ENCODE measurements at places on chromosomes 4 and X. TPM values are rescaled to one million over a fixed set of nuclear protein-coding genes. Genes with fewer than 3 reads are reported as not detected.

- DNase-seq, result peak; percentile 15
Measured at GRCh38 chr4:165684177-165684805, 188.7 kb upstream of the TLL1 start.

DNA sequence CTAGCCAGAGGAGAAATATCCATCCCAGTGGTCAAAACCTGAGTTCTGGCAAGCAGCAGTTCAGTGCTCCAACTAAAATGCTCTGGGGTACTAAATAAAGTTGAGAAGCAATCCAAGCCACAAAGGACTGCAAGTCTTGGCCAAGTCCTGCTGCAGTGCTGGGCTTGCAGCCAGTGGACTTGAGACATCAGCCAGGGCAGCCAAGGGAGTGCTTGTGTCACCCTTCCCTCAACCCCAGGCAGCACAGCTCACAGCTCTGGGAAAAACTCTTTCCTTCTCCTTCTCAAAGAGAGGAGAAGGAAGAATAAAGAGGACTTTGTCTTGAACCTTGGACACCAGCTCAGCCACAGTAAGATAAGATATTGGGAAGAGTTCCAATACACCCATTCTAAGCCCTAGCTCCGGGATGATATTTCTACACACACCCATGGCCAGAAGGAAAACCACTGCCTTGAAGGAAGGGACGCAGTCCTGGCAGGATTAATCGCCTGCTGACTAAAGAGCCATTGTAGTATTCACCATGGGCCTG lies 99.8 kb downstream of the PTCHD1 start:
- peak; percentile 82 for DNase-seq

GRCh38 chrX:119391279-119391678 lies 7.9 kb upstream of the SLC25A43 start:
- DNase-seq, result peak; percentile 20

GRCh38 chr4:101857176-101857575 lies 66.6 kb downstream of the BANK1 start:
- no peak for DNase-seq

GRCh38 chr4:151434183-151434860 lies 25.3 kb downstream of the FHIP1A start:
- no peak for DNase-seq

The TCEAL6 gene
- not detected for total RNA-seq

All from myocyte (in vitro differentiated cells).